ENCODE measurements at places on chromosomes 11 and 22. TPM values are rescaled to one million over a fixed set of nuclear protein-coding genes. Genes with fewer than 3 reads are reported as not detected.

RPS6KB2 gene
- total RNA-seq: 81.0 TPM

MMP8 gene
- not detected for total RNA-seq

BTG4 gene
- not detected for total RNA-seq

EPS8L2 gene
- 6.9 TPM for total RNA-seq

MN1 gene
- total RNA-seq: 0.39 TPM

TLCD5 gene
- total RNA-seq: not detected

DGAT2 gene
- total RNA-seq: 0.75 TPM

MYO7A gene
- total RNA-seq: 0.68 TPM

DRICH1 gene
- 3.1 TPM for total RNA-seq

DNA sequence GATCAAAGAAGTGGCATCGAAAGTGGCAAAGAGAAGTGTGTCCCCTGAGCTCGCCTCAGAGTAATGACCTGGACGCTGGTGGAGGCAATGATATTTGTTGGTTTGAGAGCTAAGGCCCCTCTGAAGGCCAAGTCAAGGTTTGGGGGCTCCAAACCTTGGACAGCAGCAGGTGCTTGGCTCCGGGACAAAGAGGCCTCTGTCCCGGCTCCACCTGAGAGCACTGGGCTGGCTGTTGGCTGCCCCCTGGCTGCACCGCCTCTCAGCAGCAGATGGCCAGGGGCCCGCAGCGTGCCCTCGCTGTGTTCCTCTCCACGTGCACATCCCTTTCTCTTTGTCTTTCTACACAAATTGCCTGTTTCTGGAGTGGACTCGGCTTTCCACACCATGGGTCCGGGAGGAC lies 301.3 kb downstream of the NTM start:
- DNase-seq: no peak

DNA sequence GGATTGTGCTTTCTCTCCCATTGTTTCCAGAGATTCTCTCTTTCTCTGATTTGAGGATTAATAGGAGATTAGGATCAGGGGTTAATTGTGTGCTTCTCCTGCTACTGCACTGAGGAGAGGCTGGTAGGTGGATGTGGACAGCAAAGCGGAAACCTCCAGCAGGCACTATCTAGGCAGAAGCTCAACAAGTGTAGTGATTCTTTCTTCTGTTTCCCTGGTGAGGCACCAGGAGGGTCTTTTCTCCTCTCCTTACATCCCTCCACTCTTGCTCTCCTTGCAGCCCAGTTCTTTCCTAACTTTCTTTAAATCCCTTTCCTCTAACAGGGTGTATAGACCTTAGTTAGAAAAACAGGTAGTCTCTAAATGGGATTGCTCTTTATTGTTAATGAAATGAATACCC lies 1.9 kb upstream of the ZBTB16 start:
- no peak for DNase-seq

- no peak for DNase-seq
Observed at GRCh38 chr11:63841554-63841953, 2.6 kb downstream of the MARK2 start.

GRCh38 chr11:118290923-118291322 lies 13.6 kb upstream of the CD3E start:
- DNase-seq: peak; percentile 77

DNA sequence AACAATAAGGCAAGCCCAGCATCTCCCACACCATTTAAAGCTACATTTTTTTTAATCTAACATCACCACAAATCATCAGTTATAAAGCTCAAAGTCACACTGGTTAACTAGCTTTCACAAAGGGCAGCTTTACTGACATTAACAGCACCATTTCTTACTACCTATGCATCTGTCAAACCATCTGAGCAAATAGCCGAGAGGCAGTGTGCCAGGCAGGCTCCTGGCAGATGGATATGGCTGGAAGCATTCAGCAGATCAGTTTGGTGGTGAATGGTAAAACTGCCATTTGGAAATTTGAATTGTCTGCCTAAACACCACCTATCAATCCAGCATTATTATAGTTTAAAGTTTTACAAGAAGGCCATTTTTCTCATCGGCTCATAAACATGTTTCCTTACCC lies 131.2 kb downstream of the TTC28 start:
- DNase-seq: no peak

- DNase-seq: peak; percentile 13
Observed at GRCh38 chr11:65658174-65659021, 4.3 kb downstream of the RELA start.

- DNase-seq: no peak
Observed at GRCh38 chr22:36982136-36982535, 37.1 kb downstream of the TST start.

DNA sequence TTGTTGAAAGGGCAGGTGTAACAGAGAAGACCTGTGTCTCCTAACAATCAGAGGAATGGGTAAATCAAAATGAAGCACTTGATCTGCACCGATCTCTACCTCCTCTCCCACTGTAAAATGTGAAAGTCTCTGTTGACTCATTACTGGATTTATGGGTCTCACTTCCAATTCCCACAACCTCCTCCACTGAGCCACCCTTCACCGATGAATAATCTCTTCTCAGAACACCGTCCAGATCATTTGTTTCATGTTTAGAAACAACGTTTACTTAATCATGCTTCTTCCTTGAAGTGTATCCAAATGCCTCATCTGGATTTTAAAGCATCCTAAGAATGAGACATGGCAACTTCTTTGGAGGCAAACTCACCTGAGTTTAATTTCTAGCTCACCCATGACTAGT lies 643.6 kb downstream of the ETS1 start:
- no peak for DNase-seq

GRCh38 chr22:47816863-47817210 lies 1054.4 kb downstream of the TBC1D22A start:
- no peak for DNase-seq

DNA sequence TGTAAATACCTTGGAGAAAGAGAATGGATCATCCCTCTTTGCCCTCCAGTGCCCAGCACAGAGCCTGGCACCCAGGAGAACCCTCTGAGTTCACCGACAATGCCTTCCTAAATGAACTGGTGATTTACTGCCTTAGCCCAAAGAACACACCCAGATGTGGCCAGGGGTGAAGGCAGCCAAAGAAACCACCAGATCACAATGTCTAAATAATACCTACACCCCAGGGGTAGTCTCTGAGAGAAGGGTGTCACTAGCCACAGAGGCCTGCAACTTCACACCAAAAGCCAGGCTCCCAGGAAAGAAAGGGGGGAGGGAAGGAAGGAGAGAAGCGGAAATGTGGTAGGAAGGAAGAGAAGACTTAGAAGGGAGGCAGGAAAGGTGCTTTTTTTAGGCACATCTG lies 65.7 kb downstream of the RPL27A start:
- DNase-seq: no peak

DNA sequence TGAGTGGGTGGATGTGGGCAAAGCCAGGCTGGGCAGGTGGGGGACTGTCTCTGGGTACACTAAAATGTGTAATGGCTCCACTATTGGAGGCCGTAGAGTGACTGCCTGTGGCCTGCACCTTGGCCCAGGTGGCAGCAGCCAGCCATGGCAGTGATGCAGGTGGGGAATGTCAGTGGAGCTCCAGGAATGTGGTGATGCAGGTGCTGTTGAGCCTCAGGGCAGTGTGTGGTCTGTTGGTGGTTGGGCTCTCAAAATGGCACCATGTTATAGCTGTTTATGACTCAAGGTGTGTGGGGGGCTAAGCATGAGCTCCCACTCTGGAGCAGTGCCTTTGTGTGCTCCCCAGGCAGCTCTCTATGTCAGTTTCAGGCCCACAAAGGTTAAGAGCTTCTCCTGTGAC lies 40.2 kb upstream of the CCDC90B start:
- no peak for DNase-seq

DNA sequence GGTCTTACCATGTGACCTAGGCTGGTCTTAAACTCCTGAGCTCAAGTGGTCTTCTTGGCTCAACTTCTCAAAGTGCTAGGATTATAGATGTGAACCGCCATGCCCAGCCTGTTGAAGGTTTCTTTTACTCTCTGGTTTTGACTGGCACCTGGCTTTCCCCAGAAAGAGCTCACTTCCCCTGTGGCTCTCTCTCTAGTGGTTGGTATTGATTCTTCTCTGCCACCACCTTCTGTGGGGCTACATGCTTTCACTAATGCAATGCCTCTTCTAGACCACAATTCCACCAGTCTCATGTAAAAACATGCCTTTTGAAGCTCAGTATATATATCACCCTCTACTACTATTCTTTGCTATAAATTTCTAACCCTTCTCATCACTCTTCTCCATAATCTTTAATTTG lies 67.2 kb downstream of the CCDC83 start:
- no peak for DNase-seq

GRCh38 chr11:13053255-13053917 lies 44.3 kb downstream of the RASSF10 start:
- DNase-seq: no peak

- DNase-seq: no peak
Observed at GRCh38 chr11:109077291-109077920, 344.6 kb upstream of the C11orf87 start.

- peak; percentile 61 for DNase-seq
Observed at GRCh38 chr22:46592390-46592872, 27.8 kb upstream of the GRAMD4 start.

- DNase-seq: no peak
Observed at GRCh38 chr11:103581760-103582159, 454.7 kb upstream of the DDI1 start.

DNA sequence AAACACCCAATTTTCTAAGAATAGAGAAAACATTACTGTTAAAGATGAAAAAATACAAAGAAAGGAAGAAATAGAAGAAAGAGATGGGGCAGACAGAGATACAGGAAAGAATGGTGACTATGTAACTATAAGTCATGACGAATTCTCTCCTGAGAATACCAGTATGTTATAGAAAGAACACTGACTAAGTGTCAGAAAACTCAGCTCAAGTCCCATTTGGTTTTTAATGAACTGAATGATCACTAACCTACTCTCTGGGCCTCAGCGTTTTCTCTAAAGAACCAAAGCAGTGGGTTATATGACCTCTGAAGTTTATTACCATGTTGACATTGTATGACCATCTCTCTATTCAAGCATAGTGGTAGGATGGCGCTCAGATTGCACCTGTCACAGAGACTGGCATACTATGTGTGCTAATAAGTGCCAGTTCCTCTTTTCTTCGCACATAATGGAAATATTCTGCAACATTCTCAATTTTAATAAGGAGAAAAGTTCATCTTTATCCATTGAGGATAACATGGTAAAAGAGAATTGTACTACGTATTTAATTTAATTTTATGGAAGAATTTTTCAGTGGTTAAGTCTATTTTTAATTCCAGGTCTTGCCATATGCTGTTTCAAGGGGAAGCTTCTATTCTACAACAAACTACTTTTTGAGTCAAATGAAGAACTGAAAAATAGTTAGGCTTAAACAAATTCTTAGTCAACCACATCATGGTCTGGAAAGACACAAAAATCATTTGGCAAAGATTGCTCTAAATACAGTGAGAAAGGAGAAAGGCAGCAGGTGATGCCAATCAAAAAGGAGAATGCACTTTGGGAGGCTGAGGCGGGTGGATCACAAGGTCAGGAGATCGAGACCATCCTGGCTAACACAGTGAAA lies 25.0 kb upstream of the EED start:
- no peak for DNase-seq

Data from natural killer cell (primary cell).